Peyer's patch (tissue), 4 donors: ENCODE measurements at places on chromosomes 7 and 10.

DNA sequence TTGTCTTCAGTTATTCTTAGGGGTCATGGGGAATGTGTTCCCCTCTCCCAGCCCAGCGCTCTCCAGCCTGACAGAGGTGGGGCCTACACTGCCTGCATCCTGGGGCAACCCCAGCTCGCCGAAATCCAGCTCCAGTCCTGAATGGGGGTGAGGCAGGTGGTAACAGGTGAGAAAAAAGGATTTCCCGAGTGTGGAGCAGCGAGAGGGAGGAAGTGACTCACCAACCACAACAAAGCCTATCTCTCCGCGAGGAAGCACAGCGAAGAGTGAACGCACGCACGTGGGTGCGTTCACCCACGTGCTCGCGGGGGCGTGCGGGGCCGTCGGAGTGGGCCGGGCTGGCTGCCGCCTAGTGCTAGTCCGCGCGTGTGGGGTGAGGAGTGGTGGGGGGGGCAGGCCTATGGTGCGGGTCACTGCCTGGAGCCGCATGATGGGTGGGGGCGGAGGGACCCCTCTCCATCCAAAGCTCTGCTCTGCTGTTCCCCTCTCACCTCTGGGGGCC is 855 bp upstream of the PALD1 start:
- DNase-seq = peak; percentile 74

- no peak for DNase-seq
Observed at GRCh38 chr7:45663167-45663921, 89.2 kb downstream of the ADCY1 start.

- no peak for DNase-seq
Observed at GRCh38 chr7:34165927-34166550, 260.7 kb downstream of the BMPER start.

GRCh38 chr10:104067525-104067924 is 18.2 kb downstream of the COL17A1 start:
- DNase-seq = no peak

DNA sequence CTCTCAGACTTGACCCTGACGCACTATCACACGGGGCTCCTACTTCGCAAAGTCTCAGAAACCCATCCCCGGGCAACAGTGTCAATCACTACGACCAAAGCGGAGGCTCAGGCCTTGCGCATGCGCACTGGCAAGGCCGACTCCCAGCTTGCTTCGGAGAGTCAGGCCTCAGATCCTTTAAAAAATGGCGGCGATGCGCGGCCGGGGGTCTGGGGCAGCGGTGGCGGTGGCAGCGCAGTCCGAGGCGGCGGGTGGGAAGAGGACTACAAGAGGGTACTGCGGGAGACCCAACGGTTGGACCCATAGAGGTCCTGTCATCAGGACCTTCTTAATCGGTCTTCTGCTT is 196.9 kb downstream of the ZNF716 start:
- DNase-seq = no peak

DNA sequence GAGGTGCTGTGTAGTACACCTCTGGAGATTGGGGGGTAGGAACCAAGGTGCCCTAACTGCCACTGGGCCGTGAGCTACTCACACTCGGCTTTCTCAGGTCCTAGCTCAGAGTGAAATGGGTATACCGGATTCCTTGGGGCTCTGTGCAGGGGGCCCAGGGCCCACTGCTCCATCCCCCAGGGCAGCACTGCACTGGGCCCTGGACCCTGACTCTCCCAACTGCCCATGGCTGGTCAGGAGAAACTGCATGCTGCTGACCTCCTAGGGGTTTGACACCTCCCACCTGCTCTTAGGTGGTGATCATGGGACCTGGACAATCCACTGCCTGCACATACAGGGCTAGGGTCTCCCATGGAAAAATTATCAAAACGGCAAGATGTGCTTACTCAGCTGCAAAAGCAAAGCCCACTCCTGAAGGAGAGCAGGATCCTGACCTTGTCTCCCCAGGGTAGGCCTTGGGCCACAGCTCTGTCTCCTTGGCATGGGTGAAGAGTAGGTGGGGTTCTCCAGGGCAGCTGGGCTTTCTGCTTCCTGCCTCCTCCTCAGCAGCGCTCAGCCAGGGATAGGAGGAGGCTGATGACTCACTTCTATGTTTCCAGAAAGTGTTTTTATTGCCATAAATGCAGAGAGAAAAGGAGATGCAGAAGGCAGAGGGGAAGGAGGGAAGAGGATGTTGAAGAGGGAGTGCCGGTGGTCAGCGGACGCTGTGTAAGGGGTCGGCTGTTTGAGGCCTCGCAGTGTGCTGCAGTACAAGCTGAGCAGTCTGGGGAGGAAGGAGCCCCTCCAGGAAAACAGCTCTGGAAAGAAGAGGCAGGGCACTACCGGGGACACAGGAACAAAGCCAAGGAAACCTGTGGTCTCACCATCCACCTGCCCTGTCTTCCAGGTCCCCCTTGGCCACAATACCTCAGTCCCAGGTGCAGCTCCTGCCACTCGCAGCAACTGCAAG is 107.8 kb downstream of the ARHGAP22 start:
- DNase-seq = no peak

- DNase-seq = no peak
Observed at GRCh38 chr7:135147341-135147898, 452 bp upstream of the TMEM140 start.

DNA sequence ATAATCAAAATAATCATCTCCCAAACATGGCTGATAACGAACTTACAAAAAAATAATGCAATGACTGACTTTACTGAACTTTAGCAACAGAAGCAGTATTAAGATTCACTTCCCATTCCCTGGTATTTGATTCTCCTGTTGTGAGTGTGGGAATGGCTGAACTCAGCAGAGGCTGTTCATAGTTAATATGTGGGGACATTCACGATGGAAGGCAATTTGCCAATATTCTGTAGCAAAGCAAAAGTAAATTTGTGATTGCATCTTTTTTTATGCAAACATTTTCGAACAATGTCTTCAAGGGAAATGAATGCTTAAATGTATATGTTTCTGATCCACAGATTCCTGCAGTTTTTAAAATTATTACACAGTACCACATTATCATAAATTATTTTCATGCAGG is 431.7 kb upstream of the KLF6 start:
- no peak for DNase-seq

- DNase-seq = no peak
Observed at GRCh38 chr7:45026013-45026412, 26.0 kb downstream of the CCM2 start.

DNA sequence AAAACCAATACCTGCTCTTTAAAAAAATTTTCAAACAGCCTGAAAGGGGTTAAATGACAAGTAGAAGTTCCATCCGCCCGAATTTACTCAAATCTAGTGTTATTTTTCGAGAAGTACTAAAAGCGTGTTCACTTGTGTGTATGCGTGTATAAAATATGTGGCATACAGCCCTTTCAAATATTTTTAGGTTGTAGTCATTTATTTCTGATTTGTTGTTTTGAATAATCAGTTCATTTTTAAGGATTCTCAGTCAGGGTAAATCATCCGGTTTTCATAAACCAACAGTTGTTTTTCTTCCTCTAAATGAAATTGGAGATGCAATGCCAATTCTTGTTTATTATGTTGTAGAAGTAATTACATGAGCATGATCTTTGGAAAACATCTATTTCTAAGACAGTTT is 6.9 kb upstream of the SUN1 start:
- no peak for DNase-seq

GRCh38 chr7:56097700-56098099 is 4.9 kb upstream of the PHKG1 start:
- DNase-seq = no peak

DNA sequence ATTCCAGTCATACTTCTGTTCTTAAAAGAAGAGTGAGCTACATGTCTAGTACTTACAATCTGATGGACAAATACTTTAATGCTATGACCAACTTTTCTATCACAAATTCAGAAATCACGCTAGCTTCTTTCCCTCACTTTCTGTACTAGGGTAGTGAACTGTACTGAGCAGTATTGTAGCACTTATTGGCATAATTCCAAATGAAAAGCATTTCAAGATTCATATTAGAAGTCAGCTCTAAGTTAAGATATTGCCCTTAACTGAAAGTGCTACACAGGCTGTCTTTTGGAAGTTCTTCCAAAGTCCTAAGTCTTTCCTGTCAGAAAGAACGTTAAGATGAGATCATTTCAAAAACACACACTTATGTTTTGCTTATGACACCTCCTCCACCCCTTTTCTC is 13.4 kb downstream of the P4HA1 start:
- no peak for DNase-seq

DNA sequence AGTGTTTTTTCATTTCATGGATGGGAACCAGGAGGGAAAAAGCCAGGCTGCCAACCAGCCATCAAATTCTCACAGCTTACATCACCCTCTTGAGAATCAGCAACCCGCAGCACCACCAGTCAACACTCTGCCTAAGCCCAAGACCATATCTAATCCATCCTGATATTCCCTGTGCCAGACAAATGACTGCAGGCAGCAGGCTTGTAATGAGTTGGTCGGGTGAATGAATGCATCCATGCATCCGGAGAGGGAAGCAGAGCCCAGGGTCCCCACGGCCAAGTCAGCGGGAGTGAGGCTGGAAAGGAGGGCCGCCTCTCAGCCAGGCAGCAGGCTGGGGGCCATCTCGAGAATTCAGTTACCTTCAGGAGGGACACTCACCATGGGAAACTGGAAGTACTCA is 46.9 kb downstream of the SLIT1 start:
- DNase-seq = no peak

- DNase-seq = peak; percentile 80
Observed at GRCh38 chr7:55018361-55019190, at the start of gene EGFR. TSS of gene EGFR (plus strand) at chr7:55019017. CDS start at chr7:55019278, 261 bp downstream.

DNA sequence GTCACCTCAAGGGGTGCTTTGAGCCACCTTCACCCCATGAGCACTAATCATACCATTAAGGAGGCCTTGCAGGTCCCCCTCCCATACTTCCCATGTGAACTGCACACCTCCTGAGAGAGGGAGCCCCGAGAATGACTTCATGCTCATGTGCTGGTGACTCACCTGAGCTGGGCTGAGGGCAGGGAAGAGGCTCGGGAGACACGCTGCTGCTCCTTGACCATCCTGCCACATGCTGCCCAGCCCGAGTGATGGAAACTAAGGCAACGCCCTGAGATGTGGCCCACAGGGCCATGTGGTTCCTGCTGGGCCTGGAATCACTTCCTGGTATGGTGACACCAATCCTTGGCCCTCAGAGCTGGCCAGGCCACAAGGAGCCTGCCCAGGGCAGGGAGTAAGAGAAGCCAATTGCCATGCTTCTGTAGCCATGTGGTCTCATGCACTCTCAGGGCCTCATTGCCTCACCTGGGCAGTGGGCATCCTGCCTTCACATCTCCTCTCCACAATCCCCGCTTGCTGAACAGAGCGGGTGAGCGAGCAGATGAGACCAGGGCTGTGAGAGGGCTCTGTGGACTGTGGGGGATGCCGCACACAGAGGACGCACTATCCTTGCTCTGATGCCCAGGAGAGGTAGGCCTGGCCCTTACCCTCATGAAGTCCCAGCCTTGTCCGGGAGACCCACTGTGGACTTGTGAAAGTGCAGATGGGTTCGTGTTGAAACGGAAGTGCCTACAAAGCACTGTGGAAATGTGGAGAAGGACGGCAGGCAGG is 18.3 kb upstream of the PPIF start:
- peak; percentile 68 for DNase-seq

DNA sequence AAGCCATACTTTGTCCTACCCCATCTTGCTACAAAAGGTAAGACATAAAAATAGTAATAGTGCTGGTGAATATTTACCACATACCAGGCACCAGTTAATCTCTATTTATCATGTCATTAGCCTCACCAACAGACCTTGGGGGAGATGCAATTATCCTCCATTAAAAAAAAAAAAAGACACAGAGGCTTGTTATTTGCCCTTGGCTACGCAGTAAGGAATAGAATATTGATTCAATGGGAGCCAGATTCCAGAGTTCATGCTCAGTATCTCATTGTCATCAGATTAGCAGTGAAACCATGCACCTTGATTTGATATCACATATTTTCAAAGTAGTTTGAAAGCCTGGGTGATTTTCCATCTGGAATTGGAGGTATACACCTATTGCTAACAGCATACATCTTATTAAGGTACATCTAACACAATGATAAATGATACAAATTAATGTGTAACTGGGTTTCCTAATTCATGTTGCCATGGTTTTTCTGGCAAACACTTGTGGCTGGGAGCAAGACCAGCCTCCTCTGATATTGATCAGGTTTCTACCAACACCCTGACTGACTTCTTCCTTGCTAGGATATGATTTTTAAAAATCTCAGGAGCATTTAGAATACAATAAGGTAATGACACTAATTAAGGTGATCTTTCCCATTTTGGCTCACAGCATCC is 67.1 kb upstream of the PRR15 start:
- DNase-seq = no peak

DNA sequence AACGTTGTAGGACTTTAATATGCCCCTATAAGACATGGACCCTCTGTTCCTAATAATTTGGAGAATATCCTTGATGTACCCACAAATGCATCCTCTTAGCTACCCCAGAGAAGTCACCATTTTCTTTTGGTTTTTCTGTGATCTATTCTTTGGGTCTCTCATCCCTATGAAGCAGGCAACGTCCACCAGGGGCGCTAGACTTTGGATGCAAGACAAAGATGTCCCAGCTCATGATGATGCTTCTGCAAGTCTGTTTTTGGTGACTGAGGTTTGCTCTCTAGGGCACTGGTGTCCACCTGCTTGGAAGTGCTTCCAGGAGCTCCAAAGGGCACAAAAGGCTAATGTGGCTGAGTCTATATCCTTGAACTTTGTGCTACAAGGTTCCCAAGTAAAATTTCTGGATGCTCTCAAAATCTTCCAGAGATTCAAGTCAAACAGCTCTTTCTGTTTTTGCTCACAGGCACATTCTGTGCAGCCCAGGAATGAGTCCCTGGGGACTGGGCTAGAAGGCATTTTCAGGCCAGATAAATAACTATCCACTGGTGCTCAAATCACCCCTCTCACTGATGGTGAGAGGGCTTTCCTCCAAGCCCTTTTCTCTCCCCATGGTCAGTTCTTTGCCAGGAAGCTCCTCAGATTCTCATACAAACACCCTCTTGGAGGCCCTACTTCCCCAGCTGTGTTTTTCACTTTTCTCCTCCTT is 166.4 kb downstream of the C7orf25 start:
- no peak for DNase-seq

DNA sequence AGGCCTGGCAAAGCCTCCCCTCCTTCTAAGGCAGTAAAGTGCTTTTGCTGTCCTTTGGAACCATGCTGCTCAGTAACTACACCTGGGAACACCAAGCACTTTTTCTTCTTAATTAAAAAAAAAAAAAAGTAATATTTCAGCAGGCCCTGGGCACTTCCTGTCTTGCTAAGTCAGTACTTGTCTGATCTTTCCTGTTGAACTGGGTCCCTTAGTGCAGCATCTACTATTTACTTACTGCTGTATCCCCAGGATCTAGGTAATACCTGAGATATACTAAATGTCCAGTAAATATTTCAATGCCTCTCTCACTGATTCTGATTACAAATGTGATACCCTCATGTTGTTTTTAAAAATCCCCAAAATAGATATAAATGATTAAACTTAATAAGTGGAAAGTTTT is 77.4 kb downstream of the PPP1R3C start:
- DNase-seq = no peak

- no peak for DNase-seq
Observed at GRCh38 chr7:41448104-41448503, 254.8 kb downstream of the INHBA start.
